Kidney epithelial cell (primary cell): ENCODE measurements at places on chromosomes 12 and 14. TPM values are rescaled to one million over a fixed set of nuclear protein-coding genes. Genes with fewer than 3 reads are reported as not detected.
A peak's percentile ranks its signal among the peaks of the same experiment; 100 is the strongest.

DNA sequence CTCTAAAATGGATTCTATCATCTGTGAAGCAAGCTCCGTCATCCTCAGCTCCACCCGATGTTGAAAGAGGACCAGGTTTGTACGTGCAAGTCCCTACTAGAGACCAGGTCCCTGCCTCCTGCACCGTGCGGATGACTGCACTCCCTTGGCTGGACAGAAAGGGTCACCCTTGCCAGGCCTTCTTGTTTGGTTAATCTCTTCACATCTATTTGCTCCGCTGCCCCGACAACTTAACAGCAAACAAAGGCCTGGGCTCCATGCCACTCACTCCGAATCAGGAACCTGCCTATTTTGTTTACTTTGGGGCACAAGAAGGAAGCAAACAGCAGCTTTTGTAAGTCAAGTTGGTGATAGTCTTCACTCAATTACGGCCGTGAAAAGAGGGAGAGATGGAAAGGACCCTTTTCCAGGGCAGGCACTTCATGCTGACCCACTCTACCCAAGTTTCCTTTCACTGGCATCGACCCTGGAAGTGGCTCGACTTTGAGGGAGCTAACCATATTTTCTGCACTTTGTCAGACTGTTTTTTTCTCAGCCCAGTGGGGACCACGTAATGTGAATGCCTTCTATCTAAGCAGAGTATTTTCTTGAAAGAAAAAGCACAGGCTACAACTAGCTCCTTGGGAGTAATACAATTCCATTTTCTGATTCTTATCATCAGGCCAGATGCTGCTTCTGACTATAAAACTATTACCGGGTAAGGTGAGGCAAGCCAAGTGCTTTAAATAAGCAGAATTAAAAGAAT, 202.6 kb downstream of the FOXN3 start:
- DNase-seq = no peak

DNA sequence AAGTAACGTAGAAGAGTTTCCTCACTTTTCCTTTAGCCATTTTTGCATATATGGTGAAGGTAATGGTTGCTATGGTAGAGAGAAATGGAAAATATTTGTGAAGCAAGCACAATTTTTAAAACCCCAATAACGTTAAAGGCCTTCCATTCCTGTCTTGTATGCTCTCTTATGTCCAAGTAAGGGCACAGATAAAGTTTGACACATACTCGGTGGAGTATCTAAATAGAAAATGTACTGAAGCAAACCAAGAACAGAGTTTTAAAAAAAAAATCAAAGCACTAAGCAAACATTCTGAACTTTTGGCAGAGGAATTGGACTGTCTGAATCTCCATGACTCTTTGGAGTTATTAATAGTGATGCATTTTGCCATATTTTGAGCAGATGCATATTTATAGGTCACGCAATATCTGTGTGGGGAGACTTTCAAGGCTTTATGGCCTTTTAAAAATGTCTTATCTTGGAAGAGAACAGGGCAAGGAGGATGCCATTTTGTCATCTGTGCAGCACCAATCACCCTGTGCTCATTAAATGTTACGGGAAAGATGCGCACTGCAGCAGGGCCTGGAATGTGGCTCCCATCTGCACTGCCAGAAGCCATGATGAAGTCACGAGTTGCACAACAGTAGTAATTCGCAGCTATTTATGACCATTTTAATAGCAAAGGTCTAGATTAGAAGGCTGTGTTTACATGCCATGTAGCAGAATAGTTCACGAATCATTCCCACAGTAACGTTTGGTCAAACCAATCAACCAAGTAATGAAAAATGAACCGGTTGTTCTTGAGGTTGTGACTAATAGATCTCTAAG, 23.3 kb upstream of the AMIGO2 start:
- no peak for DNase-seq

- no peak for DNase-seq
Measured at GRCh38 chr12:90546511-90546910, 408.5 kb downstream of the CCER1 start.

- no peak for DNase-seq
Measured at GRCh38 chr14:94378527-94379290, 9.7 kb downstream of the SERPINA1 start.

- DNase-seq = no peak
Measured at GRCh38 chr12:119857041-119857591, 20.0 kb downstream of the CIT start.

DNA sequence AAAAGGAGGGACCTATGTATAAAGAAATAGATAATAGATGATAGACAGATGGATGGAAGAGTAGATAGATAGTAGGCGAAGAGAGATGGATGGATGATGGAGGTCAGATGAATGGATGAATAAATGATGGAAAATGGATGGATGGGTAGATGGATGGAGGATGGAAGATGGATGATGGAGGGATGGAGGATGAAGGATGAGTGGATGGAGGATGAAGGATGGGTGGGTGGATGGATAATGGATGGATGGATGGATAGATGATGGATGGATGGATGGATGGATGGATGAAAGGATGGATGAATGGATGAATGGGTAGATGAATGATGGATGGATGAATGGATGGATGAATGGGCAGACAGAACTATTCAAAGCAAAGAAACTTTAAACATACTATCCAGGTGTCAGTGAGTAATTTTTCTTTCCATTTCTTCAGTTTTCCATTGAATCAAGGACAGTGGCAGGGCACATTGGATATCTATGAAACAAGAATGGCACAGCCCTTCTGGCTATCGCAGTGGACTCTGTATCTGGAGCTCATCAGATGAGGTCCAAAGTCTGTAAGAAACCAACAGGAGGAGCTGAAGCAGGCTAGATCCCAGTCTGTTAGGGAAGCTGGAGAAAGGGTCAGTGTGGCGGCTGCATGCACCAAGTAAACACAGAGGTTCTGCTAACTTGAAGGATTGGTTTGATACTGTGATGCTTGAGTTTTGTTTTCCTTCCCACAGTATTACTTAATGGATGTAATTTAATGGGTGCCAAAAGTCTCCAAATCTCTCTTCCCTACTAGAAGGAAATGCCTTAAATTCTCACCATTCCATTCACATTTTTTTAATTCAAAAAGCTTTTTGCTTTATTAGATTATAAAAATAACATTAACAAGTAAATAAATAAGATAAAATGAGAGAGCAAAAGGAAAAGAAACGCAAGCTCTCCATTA, 18.1 kb upstream of the MED13L start:
- DNase-seq = no peak

Gene KIF26A
- 0.21 and 0.48 TPM in 2 replicates for total RNA-seq

- DNase-seq = no peak
Measured at GRCh38 chr12:48688836-48689235, 6.8 kb upstream of the KANSL2 start.

GRCh38 chr12:45205165-45205825, 10.6 kb upstream of the ANO6 start:
- no peak for DNase-seq

DNA sequence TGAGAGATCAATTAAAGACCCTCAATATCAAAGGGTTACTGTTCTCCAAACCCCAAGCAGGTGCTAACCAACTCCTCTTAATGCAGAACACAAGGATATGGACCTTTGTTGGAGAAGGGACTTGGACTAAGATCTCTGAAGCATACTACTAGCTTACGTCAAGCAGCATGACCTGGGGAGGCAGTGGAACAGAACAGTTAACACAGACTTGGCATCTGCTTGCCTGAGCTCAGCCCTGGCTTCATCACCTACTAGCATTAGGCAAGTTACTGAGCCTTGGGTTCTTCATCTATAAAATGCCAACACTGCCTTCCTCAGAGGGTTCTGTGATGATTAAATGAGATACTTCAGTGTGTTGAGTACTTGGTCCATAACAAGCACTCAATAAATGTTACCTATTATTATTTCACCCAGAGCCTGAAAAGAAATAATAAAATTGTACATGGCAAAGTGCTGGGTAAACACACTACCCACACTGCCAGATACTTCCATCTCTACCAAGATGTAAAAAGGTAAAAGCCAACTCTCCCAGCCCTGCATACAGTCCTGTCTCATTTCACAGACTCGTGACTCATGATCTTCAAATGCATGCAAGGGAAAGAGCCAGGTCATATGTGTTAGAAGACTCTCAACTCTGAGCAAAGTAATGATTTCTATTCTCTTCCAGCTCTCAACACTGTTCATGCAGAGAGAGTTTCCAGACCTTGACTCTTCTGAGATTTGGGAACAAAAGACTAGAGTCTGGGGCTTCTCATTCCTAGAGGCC, 39.7 kb downstream of the FMNL3 start:
- DNase-seq = no peak

Gene AQP6
- total RNA-seq = not detected in 2 replicates

Gene C12orf54
- not detected in 2 replicates for total RNA-seq

DNA sequence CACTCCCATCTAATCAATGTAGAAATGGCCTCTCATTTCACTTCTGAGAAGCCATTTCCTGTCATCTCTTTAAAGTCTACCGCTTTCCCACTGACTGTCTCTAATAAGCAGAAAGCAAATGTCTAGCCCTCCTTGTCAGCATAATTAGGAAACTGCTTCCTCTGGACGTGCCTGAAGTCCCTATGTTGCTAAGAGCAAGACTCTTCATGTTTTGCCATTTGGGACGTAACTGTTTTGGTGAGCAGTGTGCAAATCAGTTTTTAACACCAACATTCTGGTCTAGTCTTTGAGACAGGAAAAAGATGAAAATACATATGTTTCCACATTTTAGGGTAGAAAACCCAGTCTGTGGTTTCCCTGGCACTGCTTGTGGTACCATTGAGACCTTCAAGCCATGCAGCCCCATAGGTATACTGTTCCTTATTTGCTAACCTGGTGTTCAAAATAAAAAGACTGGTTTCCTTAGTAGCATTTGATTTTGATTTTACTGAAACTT, 22.2 kb downstream of the IFNG start:
- no peak for DNase-seq

DNA sequence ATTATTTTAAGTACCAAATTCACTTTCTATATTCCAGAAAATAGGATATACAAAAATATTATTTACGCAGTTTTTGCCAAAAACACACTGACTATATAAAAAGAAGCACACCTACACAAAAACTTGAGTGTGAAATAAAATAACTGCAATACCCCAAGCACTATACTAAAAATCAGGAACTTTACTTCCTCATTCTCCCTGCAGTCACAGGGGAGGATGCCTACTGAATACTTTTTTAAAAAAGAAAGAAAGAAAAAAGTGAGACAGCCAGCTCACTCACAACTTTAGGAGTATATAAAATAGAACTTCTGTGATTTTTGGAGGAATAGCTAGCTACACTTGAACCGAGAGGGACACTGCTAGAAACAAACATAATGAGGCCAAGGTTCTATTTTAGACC, 12.2 kb downstream of the RPS6KA5 start:
- no peak for DNase-seq

GRCh38 chr12:113194971-113195391, 9.5 kb downstream of the RITA1 start:
- DNase-seq = no peak

GRCh38 chr12:101892794-101893193, 15.4 kb downstream of the DRAM1 start:
- DNase-seq = no peak

Gene FAM177A1
- total RNA-seq = 50.5 TPM in 2 replicates

GRCh38 chr14:31109257-31109656, 83.1 kb upstream of the STRN3 start:
- DNase-seq = no peak

DNA sequence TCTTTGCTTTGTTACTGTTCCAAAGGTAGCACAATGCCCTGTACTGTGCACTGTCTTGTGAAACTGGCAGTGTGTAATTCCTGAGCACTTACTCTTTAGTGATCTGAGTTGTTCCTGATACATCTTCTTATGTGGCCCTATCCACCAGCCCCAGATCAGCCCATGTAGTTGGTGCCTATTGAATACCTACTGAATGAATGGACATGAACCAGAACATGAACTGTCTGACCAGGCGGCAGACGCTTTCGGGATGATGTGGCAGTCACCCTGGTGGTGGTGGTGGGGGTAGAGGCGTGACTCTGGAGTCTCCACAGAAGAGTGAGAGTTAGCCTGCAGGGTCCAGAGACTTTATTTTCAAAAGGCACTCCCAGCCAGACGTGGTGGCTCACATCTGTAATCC, 46.6 kb upstream of the PAPOLA start:
- DNase-seq = no peak

- DNase-seq = peak; percentile 16
Measured at GRCh38 chr14:70073924-70074566, 114.7 kb downstream of the SLC8A3 start.

Gene MEG3
- total RNA-seq = 46.1 and 62.5 TPM in 2 replicates
